Activated naive CD8-positive, alpha-beta T cell treated with anti-CD3 and anti-CD28 coated beads, Interleukin-2, amount 50 U/mL, for 24 hours (primary cell): ENCODE measurements at places on chromosomes 4 and X.

- no peak for DNase-seq
Observed at GRCh38 chrX:79366556-79366872, 620 bp downstream of the ITM2A start.

- no peak for DNase-seq
Observed at GRCh38 chr4:185033950-185034349, 15.7 kb downstream of the HELT start.

DNA sequence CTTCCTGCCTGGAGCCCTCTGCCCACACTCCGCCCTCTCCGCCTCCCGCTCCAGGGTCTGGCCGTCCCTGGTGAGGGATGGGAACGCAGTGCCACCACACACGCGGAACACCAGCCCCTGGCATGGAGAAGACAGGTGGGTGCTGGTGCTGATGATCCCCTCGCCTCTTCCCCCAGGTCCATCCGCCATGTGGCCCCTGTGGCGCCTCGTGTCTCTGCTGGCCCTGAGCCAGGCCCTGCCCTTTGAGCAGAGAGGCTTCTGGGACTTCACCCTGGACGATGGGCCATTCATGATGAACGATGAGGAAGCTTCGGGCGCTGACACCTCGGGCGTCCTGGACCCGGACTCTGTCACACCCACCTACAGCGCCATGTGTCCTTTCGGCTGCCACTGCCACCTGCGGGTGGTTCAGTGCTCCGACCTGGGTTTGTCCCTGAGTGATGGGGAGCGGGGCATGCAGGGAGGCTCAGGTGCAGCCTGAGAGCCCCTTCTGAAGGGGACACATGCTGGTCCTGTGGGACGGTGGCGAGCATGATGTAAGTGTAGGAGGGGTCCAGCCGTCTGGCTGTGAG, 9.8 kb downstream of the BGN start:
- DNase-seq: no peak

DNA sequence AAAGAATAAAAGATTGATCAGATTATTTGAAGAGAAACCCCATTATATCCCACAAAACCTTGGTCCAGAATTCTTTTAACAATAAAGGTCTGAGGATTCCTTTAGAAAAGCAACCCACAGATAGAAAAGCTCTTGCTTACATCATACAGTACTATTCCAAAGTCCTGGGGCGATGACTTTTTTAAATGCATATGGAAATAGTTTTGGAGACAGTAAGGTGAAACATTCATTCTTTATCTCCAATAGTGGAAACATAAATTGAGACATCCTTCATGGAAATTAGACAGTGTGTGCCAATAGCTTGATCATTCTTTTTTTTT, 85.7 kb upstream of the UCP1 start:
- DNase-seq: no peak

DNA sequence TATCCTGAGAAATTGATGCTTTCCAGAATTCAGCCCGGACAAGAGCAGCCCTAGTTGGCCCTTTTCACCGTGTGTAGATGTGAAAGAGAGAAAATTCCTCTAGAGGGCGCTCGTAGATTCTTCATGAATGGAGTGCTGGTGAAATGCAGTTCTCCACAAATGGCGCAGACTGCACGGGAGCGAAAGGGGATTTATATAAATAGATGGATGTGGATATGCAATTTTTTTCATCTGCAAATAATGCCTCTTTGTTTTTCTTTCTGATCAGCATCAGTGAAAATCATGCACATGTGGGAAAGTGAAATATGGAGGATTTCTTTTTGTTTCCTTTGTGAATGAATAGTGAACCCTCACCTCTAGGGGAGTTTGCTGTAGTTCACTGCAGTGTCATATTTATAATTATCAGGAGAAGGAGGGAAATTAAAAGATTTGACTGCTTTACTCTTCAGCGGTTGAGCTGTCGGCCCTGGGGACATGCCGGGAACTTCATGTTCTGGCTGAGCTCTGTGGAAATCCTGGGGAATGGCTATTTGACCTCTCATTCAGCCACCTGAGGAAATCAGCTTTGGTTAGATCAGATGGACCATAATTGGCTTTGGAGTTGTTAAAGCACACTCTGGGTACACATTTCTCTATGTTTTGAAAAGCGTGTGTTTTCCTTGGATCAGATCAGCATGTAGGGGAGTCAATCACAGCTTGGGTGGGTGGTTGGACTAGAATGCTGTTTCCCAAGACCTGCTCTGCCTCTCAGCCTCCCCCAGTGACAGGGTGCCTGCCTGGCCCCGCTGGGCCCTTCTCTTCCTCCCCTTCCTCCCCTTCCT, 115.0 kb upstream of the SHISA3 start:
- peak; percentile 8 for DNase-seq

DNA sequence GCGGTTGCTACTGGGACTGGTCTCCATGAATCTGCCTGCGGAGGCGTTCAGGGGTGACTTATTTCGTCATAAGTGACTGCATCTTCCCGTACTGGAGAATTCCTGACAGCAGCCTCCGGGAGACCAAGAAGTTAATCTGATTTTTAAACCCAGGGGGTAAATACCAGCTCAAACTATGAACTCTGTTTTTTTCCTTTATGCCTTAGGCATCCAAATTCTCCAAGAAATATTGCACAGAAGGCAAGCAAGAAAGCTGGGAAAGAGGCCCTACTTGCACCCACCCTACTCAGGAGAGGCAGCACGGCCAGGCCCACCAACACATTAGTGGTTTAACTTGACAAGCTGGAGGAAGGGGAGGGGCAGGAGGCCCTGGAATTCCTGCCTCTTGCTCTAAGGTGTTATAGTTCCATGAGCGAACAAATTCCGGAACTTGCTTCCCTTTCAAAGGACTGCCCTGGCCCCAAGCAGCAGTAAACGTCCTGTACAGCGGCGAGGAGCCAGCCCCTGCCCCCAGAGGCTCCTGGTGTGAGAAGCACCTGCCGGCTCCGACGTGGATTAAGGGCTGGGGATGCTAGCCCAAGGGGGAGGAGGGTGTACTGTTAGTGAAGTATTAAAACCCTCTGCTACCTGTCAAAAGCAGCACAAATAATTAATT, 177.2 kb downstream of the AFAP1 start:
- DNase-seq: no peak

DNA sequence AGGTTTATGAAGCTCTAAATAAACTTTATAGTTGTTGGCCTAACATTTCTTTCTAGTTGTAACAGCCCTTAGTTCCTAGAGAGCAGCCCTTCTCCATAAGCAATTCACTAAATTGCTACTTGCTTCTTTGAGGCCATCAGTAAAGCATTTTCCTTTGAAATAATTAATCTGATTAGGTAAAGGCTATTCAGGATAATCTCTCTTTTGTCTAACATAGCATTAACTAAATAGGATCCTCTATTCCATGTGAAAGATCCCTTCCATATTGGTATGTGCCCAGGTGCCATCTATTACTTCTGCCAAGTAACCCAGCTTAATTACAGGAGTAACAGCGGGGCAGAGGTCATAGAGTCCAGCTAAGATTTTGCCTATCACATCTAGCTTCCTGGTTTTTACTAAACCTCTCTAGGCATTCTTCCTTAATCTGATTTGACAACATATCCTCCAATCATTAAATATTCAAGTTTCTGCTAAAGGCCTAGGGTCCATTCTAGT, 1408.0 kb downstream of the PCDH18 start:
- DNase-seq: no peak

DNA sequence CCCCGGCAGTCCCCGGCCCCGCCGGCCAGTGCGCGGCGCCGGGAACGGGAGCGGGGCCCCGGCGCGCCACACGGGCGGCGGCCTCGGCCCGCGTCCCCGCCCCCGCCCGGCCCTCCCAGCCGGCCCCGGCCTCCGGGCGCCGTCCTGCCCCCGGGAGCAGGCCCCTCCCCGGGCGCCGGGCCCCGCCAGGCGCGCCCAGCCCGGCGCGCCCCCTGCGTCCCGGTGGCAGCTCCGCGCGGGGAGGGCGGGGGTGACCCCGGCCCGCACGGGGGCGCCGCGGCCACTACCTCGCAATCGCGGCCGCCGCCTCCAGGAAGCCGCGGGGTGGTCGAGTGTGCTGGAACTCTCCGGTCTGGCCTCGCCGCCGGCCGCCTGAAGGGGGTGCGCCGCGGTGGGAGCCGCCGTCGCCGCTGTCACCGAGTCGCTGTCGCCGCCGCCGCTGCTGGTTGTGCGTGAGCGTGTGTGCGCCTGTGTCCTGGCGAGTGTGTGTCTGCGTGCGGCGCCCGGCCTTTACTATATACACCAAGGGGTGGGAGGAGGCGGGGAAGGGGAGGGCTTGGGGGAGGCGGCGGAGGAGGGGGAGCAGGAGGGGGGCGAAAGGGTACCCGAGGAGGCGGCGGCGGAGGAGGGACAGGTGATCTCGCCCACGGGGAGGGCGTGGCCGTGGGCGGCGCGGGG, at the start of gene RAI2:
TSS of gene RAI2 (minus strand) at position 488 of the 678 bp plus-strand sequence. CDS start 59,288 bp downstream, outside the sequence.
- DNase-seq: peak; percentile 5

DNA sequence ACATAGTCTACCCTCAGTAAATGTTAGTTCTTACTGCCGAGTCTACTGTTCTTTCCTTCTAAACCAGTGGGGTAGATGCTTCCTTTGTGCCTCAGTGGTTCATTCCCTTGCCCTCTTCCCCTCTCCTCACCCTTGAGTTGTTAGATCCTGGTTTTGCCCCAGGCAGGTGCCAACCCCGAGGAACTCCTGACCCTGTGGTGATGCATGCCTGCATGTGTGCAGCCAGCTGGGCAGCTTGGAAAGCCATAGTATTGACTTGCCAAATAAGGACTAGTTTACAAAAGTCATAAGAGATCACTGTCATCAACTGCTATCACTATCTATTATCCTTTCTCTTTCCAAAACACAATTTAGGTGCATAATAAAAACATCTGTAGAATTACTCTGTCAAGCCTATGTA, 50.9 kb downstream of the REPS2 start:
- no peak for DNase-seq

GRCh38 chr4:7630568-7631287, 196.0 kb upstream of the PSAPL1 start:
- DNase-seq: no peak

- DNase-seq: no peak
Observed at GRCh38 chr4:2743518-2744445, 12.4 kb downstream of the TNIP2 start.

- DNase-seq: no peak
Observed at GRCh38 chr4:86816501-86817273, 32.5 kb downstream of the SLC10A6 start.

GRCh38 chr4:123042095-123042494, 119.7 kb upstream of the NUDT6 start:
- DNase-seq: no peak

DNA sequence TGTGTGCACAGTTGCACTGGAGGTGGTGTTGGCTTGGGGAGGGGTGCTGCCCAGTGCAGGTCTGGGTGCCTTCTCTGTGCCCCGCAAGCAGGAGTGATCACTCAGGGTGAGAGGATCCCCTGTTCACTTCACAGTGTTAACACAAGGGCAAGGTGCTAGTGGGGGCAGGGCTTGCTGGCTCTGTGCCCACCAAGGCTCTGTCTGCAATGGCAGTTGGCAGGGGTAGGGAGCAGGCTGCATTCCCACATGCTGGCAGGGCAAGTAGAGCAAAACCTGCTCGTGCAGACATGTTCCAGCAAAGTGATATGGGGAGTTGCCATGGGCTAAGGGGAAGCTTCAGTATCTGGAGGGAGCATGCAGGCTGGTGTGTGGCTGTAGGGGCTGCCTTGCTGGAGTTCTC, 428.0 kb downstream of the ZNF674 start:
- no peak for DNase-seq

- peak; percentile 1 for DNase-seq
Observed at GRCh38 chrX:41984628-41985027, 61.3 kb upstream of the CASK start.

- DNase-seq: peak; percentile 42
Observed at GRCh38 chrX:155086202-155086840, 15.0 kb downstream of the BRCC3 start.

- no peak for DNase-seq
Observed at GRCh38 chr4:86565651-86566050, 28.5 kb upstream of the PTPN13 start.

GRCh38 chr4:26727844-26728243, 132.8 kb upstream of the STIM2 start:
- no peak for DNase-seq

- peak; percentile 11 for DNase-seq
Observed at GRCh38 chr4:128288689-128289106, 1.1 kb upstream of the PGRMC2 start.

- no peak for DNase-seq
Observed at GRCh38 chr4:93918856-93919255, 90.3 kb downstream of the ATOH1 start.

DNA sequence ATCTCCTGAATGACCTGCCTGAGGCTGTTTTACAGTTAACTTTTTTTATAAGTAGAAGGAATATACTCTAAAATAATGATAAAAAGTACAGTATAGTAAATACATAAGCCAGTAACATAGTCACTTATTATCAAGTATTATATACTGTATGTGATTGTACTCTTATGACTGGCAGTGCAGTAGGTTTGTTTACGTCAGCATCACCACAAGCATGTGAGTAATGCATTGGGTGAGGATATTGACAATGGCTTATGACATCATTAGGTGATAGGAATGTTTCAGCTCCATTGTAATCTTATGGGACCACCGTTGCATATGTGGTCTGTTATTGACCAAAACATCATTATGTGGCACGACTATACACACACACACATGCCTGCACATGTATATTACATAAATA, 20.5 kb downstream of the NUDT9 start:
- DNase-seq: no peak

- DNase-seq: no peak
Observed at GRCh38 chr4:27764526-27764837, 903.8 kb downstream of the STIM2 start.

- no peak for DNase-seq
Observed at GRCh38 chrX:136126872-136127406, 20.4 kb upstream of the FHL1 start.

DNA sequence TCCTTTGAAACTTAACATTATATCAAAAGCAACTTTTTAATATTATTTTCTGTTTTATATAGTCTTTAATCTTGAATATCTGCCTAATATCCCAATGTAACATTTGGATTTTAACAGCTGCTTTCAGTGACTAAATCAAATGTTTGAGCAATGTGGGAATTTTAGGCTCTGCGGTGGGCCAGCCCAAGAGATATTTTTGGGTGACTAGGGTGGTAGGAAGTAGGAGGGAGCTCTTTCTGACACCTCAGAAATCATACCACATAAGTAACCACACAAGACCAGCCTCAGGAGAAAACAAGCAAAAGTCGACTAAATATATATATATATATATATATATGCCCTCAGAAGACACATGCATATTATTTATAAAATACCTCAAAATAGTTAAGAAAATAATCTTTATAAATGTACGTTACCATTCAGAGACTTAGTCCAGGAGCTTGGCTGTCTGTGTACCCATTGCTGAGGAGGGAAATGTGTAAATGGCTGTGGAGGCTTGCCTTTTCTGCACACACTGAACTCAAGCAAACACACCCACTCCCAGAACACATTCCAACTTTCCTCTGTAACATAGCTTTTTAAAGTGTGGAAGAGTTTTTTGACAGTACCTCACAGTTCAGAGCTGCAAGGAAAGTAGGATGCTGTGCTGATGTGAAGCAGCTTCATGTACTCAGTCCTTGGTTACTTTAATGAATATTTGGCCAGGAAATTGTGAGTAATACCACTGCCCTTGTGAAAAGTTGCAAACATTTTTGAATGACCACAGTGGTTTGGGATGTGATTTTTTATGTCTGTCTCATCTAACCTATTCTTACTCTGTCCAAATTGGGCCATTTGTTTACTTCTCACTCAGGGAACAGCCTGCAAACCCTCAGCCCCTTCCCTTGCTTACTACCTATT, at the start of gene RTL3:
TSS of gene RTL3 (minus strand) at position 484 of the 900 bp plus-strand sequence. CDS start 908 bp downstream, outside the sequence.
- no peak for DNase-seq
